ENCODE measurements at places on chromosomes 6 and 20. TPM values are rescaled to one million over a fixed set of nuclear protein-coding genes. Genes with fewer than 3 reads are reported as not detected.

TCF15 gene
- not detected for total RNA-seq

PPARD gene
- total RNA-seq, result 3.8 TPM

LY6G6D gene
- not detected for total RNA-seq

SAMD5 gene
- 22.5 TPM for total RNA-seq

SYNDIG1 gene
- 67.0 TPM for total RNA-seq

C20orf202 gene
- total RNA-seq, result 1.3 TPM

PPP1R14C gene
- total RNA-seq, result 35.1 TPM

TMEM217 gene
- not detected for total RNA-seq

PDYN gene
- 1.6 TPM for total RNA-seq

SCRT2 gene
- total RNA-seq, result 6.3 TPM

THBS2 gene
- 8.5 TPM for total RNA-seq

TMEM200A gene
- total RNA-seq, result 25.0 TPM

PCNA gene
- total RNA-seq, result 45.7 TPM

LY6G5B gene
- total RNA-seq, result 13.5 TPM

SLC26A8 gene
- total RNA-seq, result 3.8 TPM

MLN gene
- total RNA-seq, result not detected

MOXD1 gene
- total RNA-seq, result 26.9 TPM

SNHG17 gene
- total RNA-seq, result 14.4 TPM

BCAS1 gene
- 5.0 TPM for total RNA-seq

CLIC5 gene
- total RNA-seq, result 1.9 TPM

BPIFA1 gene
- total RNA-seq, result not detected

SEMG1 gene
- not detected for total RNA-seq

GPR6 gene
- total RNA-seq, result 1.3 TPM

KHDC1L gene
- total RNA-seq, result not detected

KCNB1 gene
- 14.4 TPM for total RNA-seq

HEY2 gene
- 1.3 TPM for total RNA-seq

BACH2 gene
- total RNA-seq, result 106 TPM

TOX2 gene
- total RNA-seq, result 0.63 TPM

FERMT1 gene
- 2.8 TPM for total RNA-seq

ANKRD66 gene
- total RNA-seq, result 0.31 TPM

C4A gene
- total RNA-seq, result 20.7 TPM

C6orf132 gene
- under 0.01 TPM for total RNA-seq

ZC3H12D gene
- 0.31 TPM for total RNA-seq

SLC22A1 gene
- 0.31 TPM for total RNA-seq

RHAG gene
- 0.31 TPM for total RNA-seq

APCDD1L gene
- not detected for total RNA-seq

NR2E1 gene
- total RNA-seq, result 13.5 TPM

WFDC5 gene
- not detected for total RNA-seq

NFS1 gene
- total RNA-seq, result 39.4 TPM

TRAPPC3L gene
- total RNA-seq, result not detected

MYCT1 gene
- total RNA-seq, result 2.2 TPM

GSTA3 gene
- total RNA-seq, result not detected

DCBLD1 gene
- total RNA-seq, result 8.5 TPM

SUMO4 gene
- 19.4 TPM for total RNA-seq

ADGRB3 gene
- total RNA-seq, result 165 TPM
